T-helper 17 cell (primary cell): ENCODE measurements at places on chromosomes 7 and 10. TPM values are rescaled to one million over a fixed set of nuclear protein-coding genes. Genes with fewer than 3 reads are reported as not detected.

- no peaks in the 10 kb centered on the region for H3K27me3 ChIP-seq
- H3K36me3 ChIP-seq = peaks cover 4% of the 10 kb centered on the region
- no peak overlapping the region for H3K4me3 ChIP-seq
- DNase-seq = no peak
- H3K4me1 ChIP-seq = peaks cover 24% of the 10 kb centered on the region
Measured at GRCh38 chr7:100567751-100568175, 5.9 kb downstream of the SAP25 start.

SYT15 gene
- 1.0 TPM for total RNA-seq

SEMA4G gene
- total RNA-seq = 0.96 TPM

SORCS1 gene
- total RNA-seq = not detected

CYP3A4 gene
- not detected for total RNA-seq

OR2A5 gene
- not detected for total RNA-seq
